K562 (cell line): ENCODE measurements at places on chromosomes 3 and 15. TPM values are rescaled to one million over a fixed set of nuclear protein-coding genes. Genes with fewer than 3 reads are reported as not detected.

Gene POLQ
- total RNA-seq: 8.8 and 10.8 TPM in 2 replicates

Gene ZNF860
- not detected in 2 replicates for total RNA-seq

Gene CFAP161
- 36.3 and 36.5 TPM in 2 replicates for total RNA-seq

Gene SHISA5
- total RNA-seq: 85.8 and 88.2 TPM in 2 replicates

Gene MYLK
- total RNA-seq: 0.53 and 0.74 TPM in 2 replicates

Gene PPP1R14D
- total RNA-seq: not detected in 2 replicates

Gene TMEM207
- not detected in 2 replicates for total RNA-seq

Gene ZIC4
- not detected in 2 replicates for total RNA-seq

Gene TM4SF18
- not detected in 2 replicates for total RNA-seq

Gene IL12A
- total RNA-seq: 0.13 TPM in 1 of 2 replicates, not detected in the other

Gene TMC3
- total RNA-seq: not detected in 2 replicates

Gene PP2D1
- total RNA-seq: not detected in 2 replicates

Gene RASGRF1
- total RNA-seq: 0.58 TPM in 1 of 2 replicates, not detected in the other

Gene FAM43A
- total RNA-seq: 0.74 and 1.2 TPM in 2 replicates

Gene ADAM10
- 76.9 and 87.1 TPM in 2 replicates for total RNA-seq

Gene P2RY14
- total RNA-seq: not detected in 2 replicates

Gene PLA2G4D
- 0.04 TPM in 1 of 2 replicates, not detected in the other for total RNA-seq

Gene ADAMTS7
- total RNA-seq: 0.07 and 0.13 TPM in 2 replicates

Gene PLEKHO2
- total RNA-seq: 6.7 and 8.8 TPM in 2 replicates

- peaks cover 43% of the 10 kb centered on the region for H3K36me3 ChIP-seq
- no peaks in the 10 kb centered on the region for H3K27me3 ChIP-seq
- no peaks in the 10 kb centered on the region for H3K4me1 ChIP-seq
- H3K27ac ChIP-seq: no peak overlapping the region
- H3K4me3 ChIP-seq: no peak overlapping the region
These were observed 95.0 kb downstream of the ATG7 start for GRCh38 chr3:11367143-11367693.

GRCh38 chr15:65377105-65377975 is 462 bp downstream of the IGDCC3 start:
- H3K4me1 ChIP-seq: peaks cover 15% of the 10 kb centered on the region; the same call in 1 of the 2 replicates
- H3K4me3 ChIP-seq: no peak overlapping the region
- DNase-seq: no peak
- H3K36me3 ChIP-seq: no peaks in the 10 kb centered on the region
- no peak overlapping the region for H3K27ac ChIP-seq

GRCh38 chr3:31495971-31496665 is 36.6 kb upstream of the STT3B start:
- H3K4me3 ChIP-seq: no peak overlapping the region
- H3K4me1 ChIP-seq: peaks cover 4% of the 10 kb centered on the region; the same call in 1 of the 2 replicates
- H3K27ac ChIP-seq: no peak overlapping the region
- no peaks in the 10 kb centered on the region for H3K36me3 ChIP-seq

DNA sequence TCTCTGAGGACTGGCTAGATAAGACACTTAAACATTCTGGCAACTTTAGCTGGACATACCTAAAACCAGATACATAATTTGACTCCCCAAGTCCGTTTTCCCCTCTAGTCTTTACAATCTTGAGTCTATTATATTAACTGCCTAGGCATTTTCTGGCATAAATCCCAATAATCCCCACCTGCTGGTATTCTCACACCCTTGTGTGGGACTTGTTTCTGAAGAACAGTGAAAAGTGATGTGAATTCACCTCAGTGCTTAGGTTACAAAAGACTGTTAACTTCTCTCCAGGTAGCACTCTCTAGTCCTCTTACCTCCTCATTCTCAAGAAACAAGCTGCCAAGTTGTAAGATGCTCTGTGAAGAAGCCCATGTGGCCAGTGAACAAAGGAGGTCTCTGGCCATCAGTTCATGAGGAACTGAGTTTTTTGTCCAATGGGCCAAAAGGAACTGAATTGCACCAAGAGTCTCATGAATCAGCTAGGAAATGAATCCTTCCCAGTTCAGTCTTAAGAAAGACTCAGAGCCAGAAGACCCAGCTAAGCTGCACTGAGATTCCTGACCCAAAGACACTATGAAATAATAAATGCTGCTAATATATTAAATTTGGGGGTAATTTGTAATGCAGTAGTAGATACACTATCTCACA is 4.1 kb downstream of the OSBPL11 start:
- H3K36me3 ChIP-seq: no peaks in the 10 kb centered on the region
- DNase-seq: no peak
- no peaks in the 10 kb centered on the region for H3K27me3 ChIP-seq
- peaks cover 8% of the 10 kb centered on the region; the same call in 2 of the 3 replicates for H3K4me1 ChIP-seq

GRCh38 chr15:51289290-51289689 is 49.1 kb downstream of the CYP19A1 start:
- no peaks in the 10 kb centered on the region for H3K4me1 ChIP-seq
- no peak overlapping the region for H3K27ac ChIP-seq
- H3K36me3 ChIP-seq: no peaks in the 10 kb centered on the region
- no peak for DNase-seq

GRCh38 chr3:76986876-76987474 is 52.9 kb upstream of the ROBO2 start:
- H3K27ac ChIP-seq: no peak overlapping the region
- H3K4me1 ChIP-seq: no peaks in the 10 kb centered on the region
- no peak for DNase-seq
- no peaks in the 10 kb centered on the region for H3K27me3 ChIP-seq
- H3K36me3 ChIP-seq: no peaks in the 10 kb centered on the region

DNA sequence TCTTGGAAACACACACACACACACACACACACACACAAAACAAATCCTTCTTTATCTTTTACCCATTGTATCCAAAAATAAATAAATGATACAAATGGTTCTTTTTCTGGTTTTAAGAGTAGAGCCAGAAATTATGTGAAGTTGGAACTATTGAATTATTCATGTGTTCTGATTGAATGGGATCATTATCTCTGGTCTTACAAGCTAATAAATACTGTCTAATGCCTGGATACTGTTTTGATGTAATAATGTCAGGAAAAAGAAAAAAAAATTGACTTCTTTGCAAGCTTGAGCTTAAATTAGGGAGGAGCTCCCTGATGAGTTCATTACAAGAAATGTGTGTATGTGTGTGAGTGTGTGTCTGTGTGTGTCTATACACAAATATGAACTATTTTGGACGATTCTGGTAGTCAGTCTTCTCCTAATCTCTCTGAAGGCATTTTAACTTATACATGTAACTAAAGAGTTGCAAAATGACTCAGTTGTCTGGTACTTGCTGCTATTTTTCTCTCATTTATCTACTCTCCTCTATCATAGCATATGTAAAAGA is 507.2 kb upstream of the AGTR1 start:
- H3K36me3 ChIP-seq: no peaks in the 10 kb centered on the region
- H3K4me3 ChIP-seq: no peak overlapping the region
- H3K4me1 ChIP-seq: no peaks in the 10 kb centered on the region
- DNase-seq: no peak
- H3K27me3 ChIP-seq: no peaks in the 10 kb centered on the region
- no peak overlapping the region for H3K27ac ChIP-seq

DNA sequence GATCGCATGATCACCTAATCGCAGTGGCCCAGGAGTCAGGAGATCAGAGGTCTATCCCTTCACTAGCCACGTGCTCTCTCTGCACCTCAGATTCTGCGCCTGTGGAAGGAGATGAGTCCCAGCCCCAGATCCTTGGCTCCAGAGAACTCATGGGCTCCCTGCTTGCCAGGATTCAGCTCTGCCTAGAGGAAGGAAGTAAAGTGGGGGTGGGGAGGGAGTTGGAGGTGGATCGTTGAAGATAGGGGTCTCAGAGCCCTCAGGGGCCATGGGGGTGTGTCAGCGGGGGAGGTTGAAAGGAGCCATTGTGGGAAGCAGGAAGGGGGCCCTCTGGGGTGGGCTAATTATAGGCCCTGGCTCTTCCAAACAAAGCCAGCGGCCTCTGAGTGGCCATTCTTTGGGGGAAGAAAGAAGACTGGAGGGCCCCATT is 11.3 kb upstream of the STRA6 start:
- no peaks in the 10 kb centered on the region for H3K36me3 ChIP-seq
- H3K4me3 ChIP-seq: no peak overlapping the region
- peaks cover 39% of the 10 kb centered on the region for H3K27me3 ChIP-seq
- H3K27ac ChIP-seq: no peak overlapping the region; the same call in 2 of the 3 replicates

DNA sequence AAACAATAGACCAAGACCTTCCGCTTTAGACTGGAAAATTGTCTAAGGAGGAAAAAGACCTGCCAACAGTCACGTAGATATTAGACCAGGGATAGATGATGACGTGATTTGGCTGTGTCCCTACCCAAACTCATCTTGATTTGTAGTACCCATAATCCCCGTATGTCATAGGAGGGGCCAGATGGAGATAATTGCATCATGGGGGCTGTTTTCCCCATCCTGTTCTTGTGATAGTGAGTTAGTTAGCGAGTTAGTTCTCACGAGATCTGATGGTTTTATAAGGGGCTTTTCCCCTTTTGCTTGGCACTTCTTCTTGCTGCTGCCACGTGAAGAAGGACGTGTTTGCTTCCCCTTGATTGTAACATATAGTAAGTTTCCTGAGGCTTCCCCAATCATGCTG is 31.7 kb upstream of the SUCLG2 start:
- no peaks in the 10 kb centered on the region for H3K4me1 ChIP-seq
- no peak overlapping the region for H3K4me3 ChIP-seq
- DNase-seq: no peak
- no peaks in the 10 kb centered on the region for H3K36me3 ChIP-seq

GRCh38 chr15:97114900-97115760 is 784.6 kb downstream of the NR2F2 start:
- H3K27ac ChIP-seq: no peak overlapping the region
- H3K4me1 ChIP-seq: no peaks in the 10 kb centered on the region
- H3K36me3 ChIP-seq: no peaks in the 10 kb centered on the region
- DNase-seq: no peak

DNA sequence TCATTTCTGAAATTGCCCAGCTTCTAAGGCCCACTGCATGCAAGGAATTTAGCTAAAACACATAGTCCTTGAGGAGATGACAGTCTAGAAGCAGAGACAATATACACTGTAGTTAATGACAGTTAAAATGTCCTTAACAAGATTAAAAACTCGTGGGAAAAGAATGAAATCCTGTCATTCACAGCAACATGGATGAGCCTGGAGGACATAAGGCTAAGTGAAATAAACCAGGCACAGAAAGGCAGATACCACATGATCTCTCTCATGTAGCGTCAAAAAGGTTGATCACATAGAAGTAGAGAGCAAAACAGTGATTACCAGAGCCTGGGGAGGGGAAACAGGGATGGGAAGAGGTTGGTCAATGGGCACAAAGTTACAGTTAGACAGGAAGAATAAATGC is 36.3 kb upstream of the GOLGA8J start:
- H3K4me1 ChIP-seq: no peaks in the 10 kb centered on the region
- H3K36me3 ChIP-seq: no peaks in the 10 kb centered on the region
- H3K27me3 ChIP-seq: peaks cover 4% of the 10 kb centered on the region; the same call in 1 of the 2 replicates
- no peak overlapping the region for H3K4me3 ChIP-seq
- no peak for DNase-seq

GRCh38 chr15:92226020-92226612 is 167.6 kb upstream of the ST8SIA2 start:
- H3K4me3 ChIP-seq: no peak overlapping the region
- no peak overlapping the region for H3K27ac ChIP-seq
- no peaks in the 10 kb centered on the region for H3K4me1 ChIP-seq

- H3K27ac ChIP-seq: no peak overlapping the region
- no peaks in the 10 kb centered on the region for H3K27me3 ChIP-seq
- H3K36me3 ChIP-seq: no peaks in the 10 kb centered on the region
- H3K4me3 ChIP-seq: no peak overlapping the region
These were observed 29.9 kb upstream of the ALDH1A2 start for GRCh38 chr15:58095415-58095814.

DNA sequence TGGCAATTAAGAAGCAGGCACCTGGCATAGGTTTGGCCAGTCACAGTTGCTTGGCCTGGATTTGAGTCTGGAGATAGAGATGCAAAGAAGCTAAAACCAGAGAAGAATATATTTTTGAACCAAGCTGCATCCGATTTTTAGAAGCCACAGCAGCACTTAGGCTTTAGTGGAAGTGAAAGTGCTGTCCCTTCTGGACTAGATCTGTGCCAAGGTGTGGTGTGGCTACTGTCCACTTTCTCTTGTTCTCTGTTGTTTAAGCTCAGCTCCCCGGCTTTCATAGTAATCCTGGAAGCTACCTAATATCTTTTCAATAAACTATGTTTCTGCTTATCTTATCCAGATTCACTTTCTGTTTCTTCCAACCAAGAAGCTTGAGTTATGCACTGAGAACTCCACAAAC is 183.4 kb upstream of the THRB start:
- H3K27ac ChIP-seq: no peak overlapping the region
- DNase-seq: no peak
- H3K36me3 ChIP-seq: no peaks in the 10 kb centered on the region
- H3K4me3 ChIP-seq: no peak overlapping the region
- no peaks in the 10 kb centered on the region for H3K4me1 ChIP-seq

DNA sequence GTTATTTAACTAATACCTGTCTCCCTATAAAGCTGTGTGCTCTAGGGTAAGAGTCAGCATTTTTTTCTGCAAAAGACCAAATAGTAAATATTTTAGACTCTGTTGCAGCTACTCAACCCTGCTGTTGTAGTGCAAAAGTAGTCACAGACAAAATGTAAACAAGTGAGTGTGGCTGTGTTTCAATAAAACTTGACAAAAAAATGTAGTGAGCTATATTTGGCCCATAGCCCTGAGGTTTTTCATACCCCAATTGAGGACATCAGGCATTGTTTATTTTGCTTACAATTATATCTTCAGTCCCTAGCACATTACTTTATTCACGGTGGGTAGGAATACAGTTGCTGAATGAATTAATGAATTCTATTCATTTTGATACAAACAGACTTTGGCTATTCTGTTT is 58.7 kb upstream of the TBC1D5 start:
- H3K27me3 ChIP-seq: no peaks in the 10 kb centered on the region; the same call in 2 of the 3 replicates
- H3K4me3 ChIP-seq: no peak overlapping the region
- H3K4me1 ChIP-seq: no peaks in the 10 kb centered on the region
- H3K27ac ChIP-seq: no peak overlapping the region

DNA sequence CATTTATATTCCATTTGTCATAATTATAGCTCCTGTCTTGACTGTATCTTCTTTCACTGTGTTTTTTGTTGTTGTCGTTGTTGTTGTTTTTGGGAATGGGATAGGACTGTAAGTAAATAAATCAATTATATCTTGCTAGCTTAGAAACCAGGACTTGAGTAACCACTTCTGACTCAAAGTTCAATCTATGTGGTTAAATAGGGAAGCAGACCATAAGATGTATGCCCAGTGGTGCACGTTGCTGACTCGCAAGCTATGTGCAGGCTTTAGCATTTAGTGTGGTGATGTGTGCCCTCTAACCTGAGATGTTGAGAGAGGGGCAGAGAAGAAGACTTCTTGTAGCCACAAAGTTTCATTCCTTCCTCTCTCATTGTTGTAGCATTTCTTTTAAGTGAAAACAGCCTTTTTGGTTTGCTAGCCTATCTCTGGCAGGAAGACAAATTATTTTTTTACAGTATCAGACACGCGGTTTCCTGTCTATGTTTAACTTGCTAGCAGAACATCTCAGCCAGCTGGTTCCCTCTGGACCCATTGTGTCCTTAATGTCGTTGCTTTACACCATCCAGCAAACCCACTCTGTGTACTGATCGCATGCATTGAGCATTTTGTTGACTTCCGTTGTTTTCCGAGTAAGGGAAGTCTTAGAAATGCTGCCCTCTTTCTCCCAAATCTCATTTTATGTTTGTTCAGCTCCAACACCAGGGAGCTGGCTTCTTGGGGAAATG is 52.1 kb downstream of the TGFBR2 start:
- H3K27me3 ChIP-seq: no peaks in the 10 kb centered on the region
- no peaks in the 10 kb centered on the region for H3K4me1 ChIP-seq
- no peak overlapping the region for H3K4me3 ChIP-seq
- H3K27ac ChIP-seq: no peak overlapping the region

GRCh38 chr3:17642474-17642873 is 100.0 kb downstream of the TBC1D5 start:
- H3K27me3 ChIP-seq: no peaks in the 10 kb centered on the region
- H3K27ac ChIP-seq: no peak overlapping the region
- no peak overlapping the region for H3K4me3 ChIP-seq
- DNase-seq: no peak
- H3K4me1 ChIP-seq: no peaks in the 10 kb centered on the region
